Hair follicle dermal papilla cell (primary cell): ENCODE measurements at places on chromosomes 6 and 20. TPM values are rescaled to one million over a fixed set of nuclear protein-coding genes. Genes with fewer than 3 reads are reported as not detected.

The ZSCAN23 gene
- 4.0 and 4.5 TPM in 2 replicates for total RNA-seq

The CNR1 gene
- total RNA-seq = not detected in 2 replicates

The KIAA1755 gene
- total RNA-seq = 0.24 and 0.32 TPM in 2 replicates

The KCNQ2 gene
- total RNA-seq = not detected in 2 replicates

The NTSR1 gene
- total RNA-seq = 0.36 and 0.49 TPM in 2 replicates

The BNIP5 gene
- total RNA-seq = not detected in 2 replicates

The TAAR1 gene
- total RNA-seq = 0.16 TPM in 1 of 2 replicates, not detected in the other

The CCN6 gene
- total RNA-seq = not detected in 2 replicates

The TCF21 gene
- not detected in 2 replicates for total RNA-seq

The NPBWR2 gene
- not detected in 2 replicates for total RNA-seq

The AGPAT4 gene
- 14.9 and 17.4 TPM in 2 replicates for total RNA-seq

The ISM1 gene
- total RNA-seq = 3.2 and 3.4 TPM in 2 replicates

The MUC21 gene
- not detected in 2 replicates for total RNA-seq

The RAMACL gene
- 3.1 and 3.4 TPM in 2 replicates for total RNA-seq

The RGS17 gene
- 2.3 and 2.6 TPM in 2 replicates for total RNA-seq

The TP53TG5 gene
- total RNA-seq = not detected in 2 replicates

The CPNE5 gene
- 0.12 and 0.16 TPM in 2 replicates for total RNA-seq

The KCNK16 gene
- total RNA-seq = not detected in 2 replicates

The BPIFB2 gene
- not detected in 2 replicates for total RNA-seq

The CCR6 gene
- not detected in 2 replicates for total RNA-seq

The KCNG1 gene
- 3.2 and 7.0 TPM in 2 replicates for total RNA-seq

The POU5F1 gene
- 0.61 TPM in 1 of 2 replicates, not detected in the other for total RNA-seq

The NOTCH4 gene
- total RNA-seq = 0.12 and 0.49 TPM in 2 replicates

The SLC22A3 gene
- total RNA-seq = 0.12 and 0.16 TPM in 2 replicates
